ENCODE measurements at places on chromosomes 2 and 18.

GRCh38 chr2:120436885-120437603 lies 91.1 kb downstream of the INHBB start:
- DNase-seq: no peak

GRCh38 chr2:157106950-157107349 lies 150.6 kb upstream of the GALNT5 start:
- no peak for DNase-seq

DNA sequence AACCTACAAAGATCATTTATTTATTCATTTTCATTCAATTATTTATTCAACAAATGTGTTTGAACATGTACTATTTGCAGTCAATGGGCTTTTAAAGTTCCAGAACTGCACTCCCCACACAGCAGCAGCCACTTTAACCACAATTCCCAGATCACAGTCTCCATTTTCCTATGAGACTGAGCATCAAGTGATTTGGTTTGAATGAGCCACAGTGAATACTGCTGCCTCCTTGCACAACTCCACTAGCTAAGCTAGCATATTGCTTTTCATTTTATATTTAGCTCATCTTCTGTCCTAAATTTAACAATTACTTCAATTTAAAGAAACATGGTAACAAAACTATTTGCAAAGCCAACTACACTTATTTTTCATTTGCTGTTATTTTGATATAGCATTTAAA lies 353.4 kb upstream of the VRK2 start:
- DNase-seq: no peak

- DNase-seq: no peak
Observed at GRCh38 chr2:105121434-105121833, 83.6 kb downstream of the MRPS9 start.

DNA sequence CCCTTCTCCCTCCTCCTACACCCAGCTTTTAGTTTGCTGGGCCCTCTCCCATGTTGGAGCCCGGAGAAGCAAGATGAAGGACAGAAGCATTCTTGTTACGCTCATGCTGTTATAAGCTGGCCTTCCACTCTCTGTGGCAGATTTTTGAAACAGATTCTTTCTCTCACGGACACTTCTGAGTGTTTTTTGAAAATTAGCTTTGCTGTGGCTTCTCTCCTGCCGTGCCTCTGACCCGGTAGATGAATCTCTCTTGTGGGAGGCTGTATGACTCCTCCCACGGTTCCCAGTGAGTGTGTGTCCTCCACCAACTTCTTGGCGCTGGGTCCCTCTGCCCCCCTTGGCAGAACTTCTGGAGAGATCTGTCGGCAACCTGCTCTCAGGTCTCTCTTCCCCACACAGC lies 269.3 kb upstream of the MYT1L start:
- DNase-seq: no peak

DNA sequence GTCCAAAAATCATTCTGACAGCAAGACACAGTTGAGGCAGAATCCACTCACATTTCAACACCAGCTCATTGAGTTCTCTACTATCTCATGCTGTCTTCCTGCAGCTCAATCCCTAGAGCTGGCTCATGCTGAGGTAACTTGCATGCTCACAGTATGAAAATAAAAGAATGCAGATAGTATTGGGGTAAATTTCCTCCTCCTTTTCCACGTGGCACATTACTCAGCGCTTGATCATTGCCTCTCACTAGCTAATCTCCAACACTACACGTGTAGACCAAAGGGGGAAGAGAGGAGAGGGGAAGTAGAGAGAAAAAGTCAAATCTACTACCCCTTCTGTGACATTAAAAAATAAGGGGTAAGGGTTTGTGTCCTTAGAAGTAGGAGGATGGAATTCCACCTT lies 300.6 kb downstream of the AFF3 start:
- DNase-seq: no peak

DNA sequence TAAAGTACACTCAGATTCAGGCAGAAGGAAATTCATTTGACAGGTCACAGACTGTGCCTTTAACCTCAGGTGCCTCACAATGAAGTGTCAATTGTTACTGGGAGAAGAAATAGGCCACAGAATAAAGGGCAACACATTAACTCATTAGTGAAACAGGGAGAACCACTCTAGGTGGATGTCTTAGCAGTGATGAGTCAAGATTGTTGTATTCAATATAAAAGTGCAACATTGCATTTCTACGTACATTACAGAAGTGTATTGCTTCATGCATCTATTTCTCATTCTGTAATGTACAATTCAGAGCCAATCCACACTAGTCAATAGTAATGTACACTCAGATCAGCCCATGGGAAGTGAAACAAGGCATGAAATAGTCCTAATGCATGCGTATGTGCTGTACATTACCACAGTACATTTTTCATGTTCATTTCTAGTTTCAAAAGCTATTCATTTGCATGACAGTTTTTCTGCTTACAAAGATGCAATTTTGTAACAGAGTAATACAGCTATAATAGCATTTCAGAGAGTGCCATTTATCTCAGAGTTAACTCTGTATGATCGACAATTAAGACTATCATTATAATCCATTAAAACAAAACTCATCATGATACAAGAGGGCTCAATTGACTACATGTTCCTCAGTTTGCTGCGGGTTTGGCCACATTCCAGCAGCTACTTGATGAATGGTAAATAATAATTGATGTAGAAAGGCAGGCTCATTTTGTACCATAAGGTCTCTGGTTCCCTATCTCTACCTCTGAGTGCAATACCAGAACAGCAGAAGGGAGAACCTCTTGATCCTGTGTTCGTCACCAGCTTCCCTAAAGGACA lies 12.2 kb upstream of the ARL5A start:
- DNase-seq: no peak

- no peak for DNase-seq
Observed at GRCh38 chr2:221588306-221588985, 16.3 kb upstream of the EPHA4 start.

DNA sequence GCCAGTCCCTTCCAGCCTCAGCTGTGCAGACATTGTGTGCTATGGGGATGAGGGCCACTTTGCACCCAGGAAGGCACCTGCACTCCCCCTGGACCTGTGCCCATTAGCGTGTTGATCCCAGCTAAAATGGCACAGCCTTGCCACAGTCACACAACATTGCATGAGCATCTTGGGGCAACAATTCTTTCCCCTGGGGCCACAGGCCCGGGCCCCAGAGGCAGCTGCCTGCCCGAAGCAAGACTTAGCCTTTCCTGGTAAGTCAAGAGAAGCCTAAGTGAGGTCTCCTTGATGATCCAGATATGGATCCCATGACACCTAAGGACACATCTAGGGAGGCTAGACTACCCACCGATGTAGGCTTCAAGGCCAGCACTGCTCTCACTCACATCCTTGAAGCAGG lies 202.1 kb downstream of the BCL11A start:
- DNase-seq: no peak

DNA sequence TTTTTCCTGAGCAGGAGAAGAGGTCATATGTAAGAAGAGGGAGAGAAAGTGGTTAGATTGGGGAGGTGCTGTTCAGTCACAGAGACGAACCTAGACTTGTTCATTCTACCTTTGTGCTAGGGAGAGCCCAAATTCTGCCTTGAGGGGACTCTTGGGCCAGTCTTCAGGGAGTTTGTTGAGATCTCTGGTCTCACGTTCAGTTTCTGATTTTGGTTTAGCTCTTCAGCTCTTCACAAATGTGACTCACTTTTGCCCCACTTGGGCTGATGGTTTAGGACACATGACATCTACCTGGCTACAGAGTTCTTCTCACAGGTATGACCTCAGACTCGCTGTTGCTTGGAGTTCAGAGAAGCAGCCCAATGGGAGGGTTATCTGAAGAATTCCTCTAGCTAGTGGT lies 49.2 kb upstream of the DARS1 start:
- DNase-seq: no peak

Data from Ammon's horn (tissue), 1 donor.